K562 (cell line): ENCODE measurements at places on chromosomes 13 and 19. TPM values are rescaled to one million over a fixed set of nuclear protein-coding genes. Genes with fewer than 3 reads are reported as not detected.

Gene CGB3
- total RNA-seq = not detected in 2 replicates

Gene PRODH2
- not detected in 2 replicates for total RNA-seq

Gene TRPC4
- not detected in 2 replicates for total RNA-seq

Gene GPR183
- 2.3 TPM in 2 replicates for total RNA-seq

Gene IGFL1
- total RNA-seq = not detected in 2 replicates

Gene CEACAM16
- not detected in 2 replicates for total RNA-seq

Gene CYP2F1
- total RNA-seq = 0.38 TPM in 1 of 2 replicates, not detected in the other

Gene IGFL3
- not detected in 2 replicates for total RNA-seq

Gene GFY
- 0.11 TPM in 1 of 2 replicates, not detected in the other for total RNA-seq

Gene ICAM3
- total RNA-seq = 39.5 and 42.2 TPM in 2 replicates

Gene ARHGAP33
- total RNA-seq = 13.0 and 26.6 TPM in 2 replicates

Gene OVOL3
- total RNA-seq = not detected in 2 replicates

Gene FFAR1
- total RNA-seq = not detected in 2 replicates

DNA sequence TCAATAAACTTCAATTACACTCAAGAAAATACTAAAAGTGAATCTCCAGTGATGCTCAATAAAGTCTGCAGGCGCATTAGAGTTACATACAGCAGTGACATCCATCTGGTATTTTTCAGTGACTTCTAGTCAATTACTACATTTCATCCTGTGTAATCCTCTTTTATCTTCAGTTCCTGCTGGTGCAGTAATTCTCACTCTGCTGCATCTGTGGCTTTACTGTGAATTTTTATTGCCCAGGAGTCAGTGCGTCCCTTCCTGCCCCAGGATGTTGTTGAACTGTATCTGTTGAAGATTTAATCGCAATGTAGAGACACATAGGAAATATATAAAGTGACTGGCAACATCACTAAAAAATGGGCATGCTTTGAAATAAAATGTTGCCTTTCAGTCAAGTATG is 196.3 kb upstream of the TMTC4 start:
- DNase-seq = no peak

GRCh38 chr13:27627380-27627779 is 5.7 kb downstream of the POLR1D start:
- DNase-seq = no peak

GRCh38 chr19:6778386-6778785 is 5.9 kb downstream of the VAV1 start:
- no peak for DNase-seq

GRCh38 chr13:32281096-32281495 is 34.1 kb downstream of the ZAR1L start:
- no peak for DNase-seq

- no peak for DNase-seq
Observed at GRCh38 chr13:113114511-113115362, 7.9 kb upstream of the F10 start.

- DNase-seq = no peak
Observed at GRCh38 chr19:56699552-56699951, 28.0 kb upstream of the ZNF835 start.

DNA sequence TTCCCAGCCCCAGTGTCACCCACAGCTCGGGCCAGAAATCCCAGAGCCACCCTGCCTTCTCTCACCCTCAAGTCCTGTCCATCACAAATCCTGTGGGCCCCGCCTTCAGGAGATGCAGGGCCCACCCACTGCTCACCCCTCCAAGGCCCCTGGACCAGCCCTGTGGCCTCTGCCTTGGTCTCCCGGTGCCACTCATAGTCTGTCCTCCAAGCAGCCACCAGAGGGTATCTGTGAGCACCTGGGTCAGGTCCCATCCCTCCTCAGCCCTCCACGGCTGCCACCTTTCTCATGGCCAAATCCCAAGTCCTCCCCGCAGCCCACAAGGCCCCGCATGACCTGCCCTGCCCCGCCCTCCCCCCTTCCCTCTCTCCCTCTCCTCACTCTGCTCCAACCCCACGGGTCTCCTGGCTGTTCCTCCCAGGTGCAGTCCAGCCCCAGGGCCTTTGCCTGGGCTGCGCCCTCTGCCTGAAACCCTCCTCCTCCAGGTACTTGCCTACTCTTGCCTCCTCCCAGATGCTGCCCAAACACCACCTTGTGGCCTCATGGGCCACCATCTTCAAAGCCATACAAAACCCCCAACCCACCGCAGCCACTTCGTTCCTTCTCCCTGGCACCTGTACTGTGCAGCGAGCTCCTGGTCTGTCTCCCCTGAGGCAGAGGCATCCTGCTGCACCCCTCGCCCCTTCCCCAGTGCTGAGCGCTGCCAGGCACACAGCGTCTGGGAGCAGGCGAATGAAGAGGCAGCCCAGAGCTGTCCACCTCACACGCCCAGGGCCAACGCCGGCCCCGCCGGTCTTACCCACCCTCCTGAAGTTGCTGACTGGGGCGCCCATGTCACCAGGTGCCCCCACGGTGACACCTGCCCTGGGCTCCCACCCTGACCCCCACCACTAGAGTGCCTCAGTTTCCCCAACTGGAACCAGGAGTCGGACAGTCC is 13.2 kb upstream of the UQCR11 start:
- DNase-seq = peak; percentile 64

- peak; percentile 46 for DNase-seq
Observed at GRCh38 chr19:35757231-35757748, 461 bp upstream of the HSPB6 start.

GRCh38 chr13:110397436-110398115 is 90.5 kb downstream of the COL4A2 start:
- DNase-seq = no peak

GRCh38 chr19:47419030-47419783 is at the start of gene MEIS3:
Gene MEIS3, minus strand, starts transcription at chr19:47419527. Its CDS starts 446 bp downstream, at chr19:47419081.
- peak; percentile 60 for DNase-seq

GRCh38 chr13:86510792-86511191 is 711.6 kb upstream of the SLITRK6 start:
- no peak for DNase-seq

DNA sequence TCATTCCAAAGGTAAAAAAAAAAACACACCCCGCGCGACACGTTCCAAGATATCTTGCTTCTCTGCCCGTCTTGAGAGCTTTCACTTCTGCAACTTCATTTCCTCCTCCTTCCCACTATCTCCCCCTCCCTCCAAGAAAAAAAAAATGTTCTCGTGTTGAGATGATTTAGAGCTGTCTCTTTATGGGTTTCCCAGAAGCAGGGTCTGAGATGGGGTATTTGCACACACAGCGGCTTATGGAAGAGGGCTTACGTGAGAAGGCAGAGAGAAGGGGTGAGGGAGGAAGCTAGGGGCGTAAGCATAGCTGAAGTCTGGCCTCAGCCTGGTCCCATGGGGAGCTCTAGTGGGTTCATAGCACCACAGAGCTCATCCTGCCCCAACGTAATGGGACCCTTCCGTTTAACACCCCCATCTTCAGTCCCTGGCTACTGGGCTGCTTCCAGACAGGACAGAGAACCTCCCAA is 31.3 kb upstream of the USE1 start:
- DNase-seq = peak; percentile 12

GRCh38 chr19:57436417-57436816 is 1.3 kb downstream of the ZNF749 start:
- no peak for DNase-seq

DNA sequence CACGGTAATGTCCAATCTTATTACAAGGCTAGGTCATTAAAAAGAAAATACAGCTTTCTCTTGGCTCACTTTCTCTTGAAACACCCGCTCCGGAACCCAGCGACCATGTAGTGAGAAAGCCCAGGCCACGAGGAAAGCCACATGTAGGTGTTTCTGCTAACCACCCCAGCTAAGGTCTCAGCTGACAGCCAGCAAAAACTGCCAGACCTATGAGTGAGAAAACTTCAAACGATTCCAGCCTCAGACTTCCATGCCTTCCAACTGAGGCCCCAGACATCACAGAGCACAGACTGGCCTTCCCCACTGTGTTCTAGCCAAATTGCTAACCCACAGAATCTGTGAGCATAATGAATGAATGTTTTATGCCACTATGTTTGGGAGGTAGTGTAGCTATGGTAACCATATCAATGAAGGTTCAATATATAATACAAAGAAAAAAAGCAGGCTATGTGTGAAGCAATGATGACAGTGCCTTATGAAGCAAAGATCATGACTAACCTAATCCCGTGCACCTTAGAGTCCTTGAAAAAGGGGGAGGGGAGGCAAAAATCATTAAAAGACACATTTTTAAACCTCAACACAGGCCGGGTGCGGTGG is 11.9 kb upstream of the TPTE2 start:
- no peak for DNase-seq

DNA sequence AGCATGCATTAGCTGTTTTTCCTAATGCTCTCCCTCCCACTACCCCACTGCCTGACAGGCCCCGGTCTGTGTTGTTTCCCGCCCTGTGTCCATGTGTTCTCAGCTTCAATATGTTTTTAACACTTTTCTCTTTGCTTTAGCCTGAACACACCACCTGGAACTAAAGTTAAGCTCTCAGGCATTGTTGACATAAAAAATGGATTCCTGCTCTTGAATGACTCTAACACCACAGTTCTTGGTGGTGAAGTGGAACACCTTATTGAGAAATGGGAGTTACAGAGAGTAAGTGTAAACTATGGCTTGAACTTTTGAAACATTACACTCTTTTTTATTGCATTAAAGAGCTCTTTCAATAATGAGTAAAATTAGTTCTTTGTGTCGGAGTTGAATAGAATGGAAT is 70.1 kb downstream of the TDRD3 start:
- DNase-seq = no peak

DNA sequence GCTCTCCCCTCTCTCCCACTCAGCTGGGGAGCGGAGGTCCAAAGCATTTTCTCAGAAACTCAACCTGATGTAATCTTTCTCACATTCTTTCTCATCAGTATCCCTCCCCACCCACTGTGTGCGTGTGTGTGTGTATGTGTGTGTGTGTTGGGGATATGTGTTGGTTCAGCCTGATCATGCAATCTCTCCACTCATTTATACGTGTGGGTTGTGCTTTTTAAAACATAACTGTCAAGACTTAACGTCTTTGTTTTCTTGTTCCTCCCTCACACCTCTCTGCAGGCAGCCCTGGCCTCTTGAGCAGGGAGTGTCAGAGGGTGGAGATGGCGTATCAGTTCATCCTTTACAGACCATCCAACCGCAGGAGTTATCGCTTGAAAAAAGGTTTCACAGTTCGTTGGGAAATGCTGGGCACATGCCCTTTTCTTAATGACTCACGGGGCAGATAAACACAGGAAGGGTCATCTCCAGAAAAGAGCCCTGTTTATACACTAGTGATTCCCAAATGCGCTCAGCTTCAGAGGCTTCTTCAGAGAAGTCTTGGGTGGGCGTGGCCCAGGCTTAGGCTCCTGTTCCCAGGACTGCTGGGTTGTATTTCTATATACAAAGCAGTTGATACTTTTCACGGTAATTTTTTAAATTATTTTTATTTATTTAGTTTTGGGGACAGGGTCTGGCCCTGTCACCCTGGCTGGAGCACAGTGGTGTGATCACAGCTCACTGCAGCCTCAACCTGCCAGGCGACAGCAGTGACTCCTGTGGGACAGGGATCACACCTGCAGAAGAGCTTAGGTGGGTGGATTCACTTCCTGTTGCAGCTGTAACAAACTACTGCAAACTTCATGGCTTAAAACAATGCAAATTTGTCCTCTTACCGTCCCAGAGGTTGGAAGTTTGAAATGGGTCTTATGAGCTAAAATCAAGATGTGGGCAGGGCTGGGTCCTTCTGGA is 60.3 kb downstream of the CCDC70 start:
- DNase-seq = peak; percentile 67

- no peak for DNase-seq
Observed at GRCh38 chr13:30776661-30777060, 41.3 kb downstream of the ALOX5AP start.
